ENCODE measurements at places on chromosomes 1 and 21.

- no peak for DNase-seq
Observed at GRCh38 chr1:193697115-193697762, 510.8 kb upstream of the B3GALT2 start.

- DNase-seq: no peak
Observed at GRCh38 chr1:96979304-96980268, 258.0 kb downstream of the PTBP2 start.

- no peak for DNase-seq
Observed at GRCh38 chr1:53376041-53376461, 48.2 kb upstream of the LRP8 start.

GRCh38 chr1:237429252-237429651 lies 387.3 kb downstream of the RYR2 start:
- DNase-seq: no peak

GRCh38 chr1:95583661-95584210 lies 349.7 kb downstream of the RWDD3 start:
- no peak for DNase-seq

DNA sequence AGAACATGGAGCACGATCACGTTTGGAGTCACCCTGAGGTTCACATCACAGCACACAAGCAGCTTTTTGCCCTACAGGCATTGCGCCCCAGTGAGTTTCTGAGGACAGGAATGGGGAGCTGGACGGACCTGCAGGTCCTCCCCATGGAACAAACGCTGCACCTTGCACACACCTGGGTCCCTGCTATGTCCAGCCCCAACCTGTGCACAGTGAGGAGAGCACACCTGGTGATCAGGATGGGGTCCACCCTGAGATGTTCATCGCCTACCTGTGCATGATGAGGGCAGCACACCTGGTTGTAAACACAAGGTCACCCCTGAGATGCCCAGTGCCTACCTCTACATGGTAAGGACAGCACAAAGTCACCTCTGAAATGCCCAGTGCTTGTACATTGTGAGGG lies 45.9 kb downstream of the TCP10L start:
- DNase-seq: no peak

DNA sequence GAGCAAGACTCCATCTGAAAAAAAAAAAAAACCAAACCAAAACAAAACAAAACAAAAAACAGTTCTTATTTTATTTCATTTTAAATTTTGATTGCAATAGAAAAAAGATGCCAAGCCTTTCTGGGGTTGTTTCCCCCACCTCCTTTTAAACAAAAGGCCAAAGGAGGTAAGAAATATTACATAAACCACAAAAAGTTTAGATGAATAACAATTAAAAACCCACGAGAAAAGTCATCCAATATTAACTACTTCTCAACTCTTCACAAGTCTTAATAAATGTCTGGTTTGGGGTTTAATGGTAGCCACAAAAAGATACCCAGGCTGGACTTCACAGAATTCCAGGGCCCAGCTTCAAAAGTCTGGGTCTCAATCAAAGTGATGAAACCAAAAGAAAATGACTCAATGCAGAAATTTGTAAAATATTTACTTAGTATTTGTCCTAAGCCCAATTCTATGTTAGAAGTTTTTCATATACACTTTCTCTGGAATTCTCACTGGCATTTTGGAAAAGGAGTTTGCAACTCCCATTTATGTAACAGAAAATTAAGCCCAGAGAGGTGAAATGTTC lies 47.0 kb upstream of the SDC3 start:
- DNase-seq: no peak

DNA sequence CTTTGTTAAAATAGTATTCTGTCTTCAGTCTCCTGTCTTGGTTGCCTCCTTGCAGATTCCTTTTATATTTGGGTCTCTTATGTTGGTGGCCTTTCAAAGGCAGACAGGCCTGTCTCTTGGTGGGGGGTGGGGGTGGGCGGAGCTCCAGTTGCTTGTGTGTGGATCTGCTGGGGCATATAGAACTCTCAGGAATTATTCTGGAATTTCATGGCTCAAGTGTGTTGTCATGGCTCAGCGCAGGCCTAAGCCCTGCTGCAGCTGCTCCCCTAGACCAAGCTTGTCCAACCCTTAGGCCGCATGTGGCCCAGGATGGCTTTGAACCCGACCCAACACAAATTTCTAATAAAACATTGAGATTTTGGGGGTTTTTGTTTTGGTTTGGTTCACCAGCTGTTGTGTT lies 8.0 kb downstream of the C1orf35 start:
- no peak for DNase-seq

DNA sequence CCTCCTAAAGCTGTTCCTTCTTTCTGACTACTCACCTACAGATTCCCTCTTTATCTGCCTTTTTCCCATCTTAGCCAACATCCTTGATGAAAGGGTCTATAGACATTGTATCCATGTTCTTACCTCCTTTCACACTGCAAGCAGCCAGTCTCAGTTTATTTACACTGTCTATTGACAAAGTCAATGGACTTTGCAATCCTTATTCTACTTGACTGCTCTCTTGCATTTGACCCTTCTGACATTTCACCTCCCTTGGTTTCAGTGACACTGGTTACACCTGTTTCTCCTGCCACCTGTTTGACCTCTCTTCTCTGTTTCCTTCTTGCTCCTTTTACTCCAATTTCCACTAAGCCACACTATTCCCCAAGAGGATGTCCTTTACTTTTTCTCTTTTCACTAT lies 224.0 kb upstream of the SNX7 start:
- no peak for DNase-seq

DNA sequence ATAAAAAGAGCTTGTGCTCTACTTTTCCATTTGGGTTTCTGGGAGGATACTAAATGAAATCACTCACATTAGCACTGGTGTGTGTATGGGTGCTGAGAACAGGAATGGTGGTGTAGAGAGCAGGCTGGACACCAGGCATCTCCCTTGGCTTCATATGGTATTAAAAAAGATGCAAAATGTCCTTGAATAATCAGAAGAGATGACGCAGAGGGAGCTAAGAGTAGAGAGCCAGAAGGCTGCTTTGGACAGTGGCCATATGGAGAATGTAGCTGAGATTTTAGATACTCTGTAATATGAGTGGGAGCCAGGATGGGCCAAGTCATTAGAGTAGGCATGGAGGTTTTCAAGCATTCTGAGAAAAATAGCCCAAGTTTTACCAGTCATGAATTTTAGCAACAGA lies 112.3 kb upstream of the ZRANB2 start:
- no peak for DNase-seq

GRCh38 chr1:22789356-22789994 lies 78.8 kb downstream of the EPHB2 start:
- no peak for DNase-seq

DNA sequence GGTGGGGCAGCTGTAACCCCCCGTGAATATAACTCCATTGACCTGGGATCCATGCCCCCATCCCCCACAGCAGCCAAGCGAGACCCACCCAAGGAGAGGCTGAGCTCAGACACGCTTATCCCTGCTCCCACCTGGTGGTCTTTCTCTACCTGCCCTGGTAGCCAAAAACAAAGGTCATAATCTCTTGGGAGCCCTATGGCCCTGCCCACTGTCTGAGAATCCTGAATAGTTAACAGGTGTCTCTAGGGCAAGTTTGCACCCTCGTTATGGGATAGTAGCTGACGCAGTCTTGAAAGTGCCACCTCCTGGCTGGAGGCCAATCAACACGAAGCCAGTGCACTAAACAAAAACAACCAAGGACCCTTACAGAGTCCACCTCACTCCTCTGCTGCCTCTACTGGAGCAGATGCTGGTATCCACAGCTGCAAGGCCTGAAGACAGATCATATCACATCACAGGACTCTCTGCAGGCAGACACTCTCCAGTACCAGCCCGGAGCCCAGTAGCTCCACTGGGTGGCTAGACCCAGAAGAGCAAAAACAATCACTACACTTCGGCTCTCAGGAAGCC lies 134.3 kb upstream of the C1orf174 start:
- no peak for DNase-seq

- DNase-seq: no peak
Observed at GRCh38 chr1:247883346-247883745, 12.0 kb upstream of the OR2W3 start.

GRCh38 chr1:217012659-217013058 lies 289.4 kb upstream of the ESRRG start:
- no peak for DNase-seq

DNA sequence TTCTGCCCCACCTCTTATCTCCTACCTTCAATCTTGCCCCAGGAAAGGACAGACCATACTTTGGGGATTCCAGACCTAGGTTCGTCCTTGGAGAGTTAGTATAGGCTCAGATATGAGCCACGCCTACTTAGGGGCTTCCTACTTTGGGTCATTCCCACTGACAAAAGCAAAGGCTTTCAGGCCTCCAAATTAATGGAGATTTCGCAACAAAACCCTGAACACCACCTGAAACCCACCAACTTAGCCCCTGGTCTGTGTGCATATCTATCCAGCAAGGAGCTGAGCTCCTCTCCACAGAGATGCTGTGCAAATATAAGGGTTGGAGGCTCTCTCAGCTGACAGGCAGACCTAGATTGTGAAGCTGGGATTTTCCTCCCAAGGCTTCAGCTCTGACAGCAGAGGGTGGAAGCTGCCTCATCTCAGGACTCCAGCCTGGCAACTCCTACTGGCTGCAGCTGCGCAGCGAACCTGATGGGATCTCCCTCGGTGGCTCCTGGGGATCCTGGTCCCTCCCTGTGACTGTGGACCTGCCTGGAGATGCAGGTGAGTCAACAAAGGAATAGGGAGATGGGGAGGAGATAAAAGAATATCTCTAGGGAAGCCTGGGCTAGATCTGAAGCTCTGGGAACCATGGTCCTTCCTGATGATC lies 2.1 kb downstream of the MPL start:
- no peak for DNase-seq

DNA sequence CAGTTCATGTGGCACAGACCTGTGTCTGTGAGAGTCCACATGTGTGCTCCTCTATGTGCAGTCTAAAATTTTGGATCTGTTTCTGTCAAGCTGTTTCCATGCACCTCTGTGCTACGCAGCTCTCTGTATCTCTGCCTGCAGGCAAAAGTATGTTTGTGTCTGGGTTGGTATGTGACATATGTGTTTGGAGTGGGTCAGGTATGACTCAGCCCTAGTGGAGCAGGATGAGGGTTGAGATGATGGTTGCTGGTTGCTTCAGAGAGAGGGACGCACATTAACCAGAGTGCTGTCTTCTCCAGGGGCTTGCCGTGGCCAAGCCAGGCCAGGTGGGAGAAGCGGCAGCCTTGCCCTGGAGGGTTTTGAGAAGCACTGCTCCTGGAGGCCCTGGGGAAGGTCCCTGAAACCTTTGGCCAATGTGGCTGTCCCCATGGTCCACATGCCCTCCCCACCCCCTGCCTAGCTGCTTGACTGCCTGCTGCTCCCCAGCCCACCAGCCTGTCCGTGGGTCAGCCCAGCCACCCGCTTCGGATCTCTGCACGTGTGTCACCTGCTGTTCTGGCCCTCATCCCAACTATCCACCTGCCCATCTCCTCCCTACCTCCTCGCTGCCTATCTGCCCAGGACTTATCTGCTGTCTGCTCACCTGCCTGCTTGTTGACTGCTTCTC lies 4.1 kb upstream of the EVA1B start:
- no peak for DNase-seq

DNA sequence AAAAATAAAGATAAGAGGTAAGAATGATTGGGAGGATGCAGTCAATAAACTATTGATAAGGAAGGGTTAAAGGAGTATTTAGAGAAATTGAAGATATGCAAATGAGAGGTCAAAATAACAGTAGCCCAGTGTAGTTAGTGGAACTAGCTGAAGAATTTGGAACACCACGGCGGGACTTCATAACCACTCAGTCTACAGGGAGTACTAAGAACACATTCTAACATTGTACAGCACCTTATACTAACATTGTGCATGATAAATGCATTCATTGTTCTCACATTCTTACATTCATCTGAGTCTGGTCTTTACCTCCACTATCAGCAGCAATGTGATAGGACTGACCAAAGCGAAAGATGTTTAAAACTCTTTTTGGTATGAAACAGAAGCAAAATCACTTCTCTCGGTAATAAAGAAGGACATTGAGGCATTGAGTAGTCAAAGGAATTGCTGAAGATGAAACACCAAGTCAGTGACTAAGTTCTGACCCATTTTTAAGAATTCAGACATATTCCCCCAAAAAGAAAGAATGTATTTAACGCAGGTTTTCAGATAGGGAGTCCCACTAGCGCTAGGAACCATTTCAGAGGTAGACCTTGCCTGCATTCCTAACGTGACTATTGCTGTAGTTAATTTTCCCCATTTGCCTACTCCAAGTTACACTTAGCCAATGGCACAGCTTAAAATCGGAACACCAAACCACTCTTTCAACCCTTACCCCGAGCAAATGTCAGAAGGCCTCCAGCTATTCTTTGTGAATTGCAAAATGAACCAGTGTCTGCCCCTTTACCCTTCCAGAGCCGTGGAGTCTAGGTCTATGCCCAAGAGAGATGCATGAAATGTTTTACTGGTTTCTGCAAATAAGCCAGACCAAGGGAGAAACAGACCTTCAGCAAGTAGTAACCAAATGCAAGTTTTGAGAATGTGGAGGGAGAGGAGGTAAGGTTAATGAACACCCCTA lies 108.8 kb upstream of the IRF2BP2 start:
- DNase-seq: no peak

DNA sequence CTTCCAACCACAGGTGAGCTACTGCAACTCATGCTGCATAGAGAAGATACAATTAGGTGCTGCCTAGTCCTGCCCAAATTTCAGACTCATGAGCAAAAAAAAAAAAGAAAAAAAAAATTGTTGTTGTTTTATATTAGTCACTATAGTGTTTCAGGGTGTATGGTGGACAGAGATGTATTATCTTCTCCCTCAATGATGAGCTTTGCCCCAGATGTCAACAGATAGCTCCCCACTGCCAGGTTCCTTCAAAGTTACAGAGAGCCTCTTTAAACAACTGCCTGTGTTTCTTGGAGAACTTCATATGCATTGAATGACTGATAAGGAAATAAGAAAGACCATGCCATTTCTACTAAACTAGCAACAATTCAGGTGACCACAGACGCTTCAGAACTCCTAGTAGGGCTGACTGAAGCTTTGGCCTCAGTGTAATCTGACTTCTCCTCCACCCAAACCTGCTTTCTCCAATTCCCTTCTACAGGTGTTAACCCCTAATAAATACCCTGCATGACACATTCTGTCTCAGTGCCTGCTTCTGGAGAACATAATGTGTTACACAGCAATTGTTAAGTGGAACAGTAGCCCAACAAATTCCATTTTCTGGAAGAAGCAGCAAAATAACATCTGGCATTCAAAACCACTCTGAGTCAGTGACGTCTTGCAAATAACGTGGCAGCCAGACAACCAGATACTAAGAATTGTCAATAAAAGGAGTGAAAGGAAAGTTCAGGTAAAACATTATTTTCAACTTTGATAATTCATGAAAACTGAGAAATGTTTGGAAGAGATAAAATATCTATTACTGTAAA lies 147.7 kb downstream of the CDC42BPA start:
- no peak for DNase-seq

GRCh38 chr1:80533775-80534334 lies 1266.9 kb upstream of the ADGRL2 start:
- DNase-seq: no peak

DNA sequence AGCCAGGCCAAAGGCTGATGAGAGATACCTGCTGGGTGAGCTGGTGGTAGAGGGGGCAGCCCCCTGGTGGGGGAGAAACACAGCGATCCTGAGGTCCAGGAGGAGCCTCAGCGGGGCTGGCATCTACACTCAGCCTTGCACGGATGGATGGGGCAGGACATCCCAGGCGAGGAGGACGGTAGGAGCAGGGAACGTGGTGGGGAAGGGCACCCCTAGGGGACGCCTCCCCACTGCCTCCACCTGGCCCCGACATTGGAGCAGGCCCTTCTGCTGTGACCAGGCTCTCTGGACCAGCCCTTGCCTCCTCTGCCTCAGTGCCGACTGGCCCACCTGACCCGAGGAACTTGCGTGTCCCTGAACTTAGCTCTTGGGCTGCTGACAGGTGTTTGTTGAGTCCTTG lies 6.4 kb upstream of the MMEL1 start:
- no peak for DNase-seq
